ENCODE measurements at places on chromosomes 6 and 20. TPM values are rescaled to one million over a fixed set of nuclear protein-coding genes. Genes with fewer than 3 reads are reported as not detected.

The ZC2HC1B gene
- not detected for polyA plus RNA-seq

The SLPI gene
- polyA plus RNA-seq = 266 TPM

DNA sequence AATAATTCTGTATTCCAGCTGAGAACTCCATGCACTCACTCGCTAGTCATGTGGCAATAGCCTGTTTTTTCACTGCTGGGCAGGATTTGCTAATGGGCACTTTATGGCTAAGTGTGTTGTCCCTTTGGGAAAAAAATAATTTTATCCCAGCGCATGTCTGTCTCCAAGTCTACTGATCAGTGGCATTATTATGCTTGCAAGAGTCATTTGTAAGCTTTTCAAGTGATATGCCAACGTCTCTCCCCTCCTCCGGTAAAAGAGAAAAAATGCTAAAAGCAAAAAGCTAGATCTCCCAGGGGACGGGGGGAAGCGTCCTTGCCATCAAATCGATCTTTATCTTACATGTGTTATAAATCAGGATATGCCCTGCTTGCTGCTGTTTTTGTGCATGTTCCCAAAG lies 407.7 kb downstream of the CDH26 start:
- DNase-seq = no peak

DNA sequence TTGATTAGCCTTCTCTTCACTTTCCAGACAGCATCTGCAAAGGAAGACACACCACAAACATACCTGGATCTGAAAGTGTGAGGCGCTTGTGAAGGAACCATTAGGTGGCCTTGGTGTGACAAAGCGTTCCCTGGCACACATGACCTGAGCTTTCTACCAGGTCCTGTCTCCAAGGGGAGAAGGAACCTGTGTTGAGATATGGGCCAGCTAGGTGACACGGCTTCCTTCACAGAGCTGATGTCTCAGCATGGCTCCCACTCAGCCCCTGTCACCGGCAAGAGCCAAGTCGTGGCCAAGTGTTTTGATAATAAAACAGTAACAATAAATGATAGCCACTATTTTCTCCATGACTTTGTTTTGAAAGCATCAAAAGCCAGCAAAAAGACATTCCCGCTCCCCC lies 20.3 kb upstream of the TAGAP start:
- DNase-seq = no peak

Measured in mammary epithelial cell (primary cell).